A549 treated with CORT108297 at 1 μM for 4 hours (cell line): ENCODE measurements at places on chromosomes 11 and 22. TPM values are rescaled to one million over a fixed set of nuclear protein-coding genes. Genes with fewer than 3 reads are reported as not detected.

KRTAP5-3 gene
- total RNA-seq = not detected in 5 replicates

C11orf21 gene
- not detected in 5 replicates for total RNA-seq

IL10RA gene
- 0.02 to 0.21 TPM (median 0.07 TPM) in 4 of 5 replicates, not detected in the other for total RNA-seq

CSNK1E gene
- 86.0 to 106 TPM (median 103 TPM) in 5 replicates for total RNA-seq

MUC2 gene
- 0.14 to 0.97 TPM (median 0.27 TPM) in 5 replicates for total RNA-seq

VWA5A gene
- total RNA-seq = 0.20 to 0.45 TPM (median 0.32 TPM) in 5 replicates

CFAP300 gene
- total RNA-seq = 4.9 to 6.9 TPM (median 6.1 TPM) in 5 replicates

SLC6A5 gene
- total RNA-seq = not detected in 5 replicates

OR4D5 gene
- not detected in 5 replicates for total RNA-seq

SLC22A12 gene
- total RNA-seq = not detected in 5 replicates

OR8G1 gene
- not detected in 5 replicates for total RNA-seq

RABL2B gene
- total RNA-seq = 18.5 to 21.9 TPM (median 21.1 TPM) in 5 replicates

CLDN5 gene
- total RNA-seq = not detected in 5 replicates

C11orf68 gene
- 40.6 to 65.5 TPM (median 61.3 TPM) in 5 replicates for total RNA-seq
